ENCODE measurements at places on chromosomes 13 and 19. TPM values are rescaled to one million over a fixed set of nuclear protein-coding genes. Genes with fewer than 3 reads are reported as not detected.

- DNase-seq, result no peak
- H3K27ac ChIP-seq, result no peak overlapping the region
These were observed 4.9 kb upstream of the SLC25A15 start for GRCh38 chr13:40784540-40784939.

DNA sequence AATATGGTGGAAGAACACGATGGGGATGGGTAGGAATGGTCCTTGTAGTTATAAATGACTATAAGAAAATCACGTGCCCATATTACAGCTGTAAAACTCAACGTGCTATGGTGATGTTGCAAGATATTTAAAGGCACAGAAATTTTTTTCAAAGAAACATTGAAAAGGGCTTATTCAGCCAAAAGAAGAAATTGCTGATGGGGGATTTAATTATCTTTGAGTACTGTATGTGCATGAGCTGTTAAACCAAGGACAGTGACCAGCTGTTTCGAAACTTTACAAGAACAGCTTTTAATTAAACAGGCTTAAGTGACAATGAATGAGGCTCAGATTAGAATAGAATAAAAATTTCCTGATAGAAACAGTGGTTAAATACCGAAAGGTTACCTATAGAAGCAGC, 339.0 kb downstream of the HS6ST3 start:
- DNase-seq, result no peak
- no peak overlapping the region for H3K4me3 ChIP-seq
- no peak overlapping the region for H3K27ac ChIP-seq

DNA sequence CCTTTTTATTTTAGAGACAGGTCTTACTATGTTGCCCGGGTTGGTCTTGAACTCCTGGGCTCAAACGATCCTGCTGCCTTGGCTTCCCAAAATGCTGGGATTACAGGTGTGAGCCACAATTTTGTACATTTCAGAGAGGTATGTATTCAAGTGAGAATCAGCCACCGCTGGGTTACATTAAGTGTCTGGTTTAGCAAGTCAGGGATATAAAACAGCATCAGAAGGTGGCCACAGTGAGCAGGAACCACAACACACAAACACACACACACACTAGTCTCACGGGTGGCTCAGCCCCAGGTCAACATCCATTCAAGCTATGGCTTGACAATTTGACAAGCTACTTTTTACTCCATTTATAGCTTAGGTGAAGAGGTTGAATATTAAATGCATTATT, 20.2 kb downstream of the KLK5 start:
- H3K4me3 ChIP-seq, result no peak overlapping the region
- H3K36me3 ChIP-seq, result no peaks in the 10 kb centered on the region
- no peaks in the 10 kb centered on the region for H3K27me3 ChIP-seq

DNA sequence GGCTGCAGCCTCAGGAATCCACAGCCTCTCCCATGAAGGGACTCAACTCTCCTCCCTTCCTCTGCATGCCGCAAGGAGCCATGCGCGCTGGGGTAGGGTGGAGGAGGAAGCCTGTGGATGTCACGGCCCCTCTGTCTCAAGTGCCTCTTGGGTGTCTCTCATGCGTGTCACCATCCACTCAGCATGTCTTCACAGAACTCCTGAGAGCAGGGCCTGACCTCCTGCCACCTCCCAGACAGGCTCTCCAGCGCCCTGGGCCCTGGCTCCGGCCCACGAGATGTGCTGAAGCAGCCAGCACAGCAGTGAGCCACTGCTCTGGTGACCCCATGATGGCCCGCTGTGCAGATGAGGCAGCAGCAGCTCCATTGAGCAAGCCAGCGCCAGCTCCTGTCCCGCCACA, 25.9 kb upstream of the SPACA7 start:
- no peaks in the 10 kb centered on the region for H3K4me1 ChIP-seq
- H3K27me3 ChIP-seq, result no peaks in the 10 kb centered on the region
- DNase-seq, result no peak
- H3K36me3 ChIP-seq, result no peaks in the 10 kb centered on the region
- H3K27ac ChIP-seq, result no peak overlapping the region

- peak; percentile 39 for DNase-seq
- H3K4me3 ChIP-seq, result no peak overlapping the region
- peaks cover 12% of the 10 kb centered on the region for H3K4me1 ChIP-seq
- no peak overlapping the region for H3K27ac ChIP-seq
- H3K27me3 ChIP-seq, result no peaks in the 10 kb centered on the region
- no peaks in the 10 kb centered on the region for H3K36me3 ChIP-seq
These were observed 3.2 kb downstream of the MICOS13 start for GRCh38 chr19:5677136-5677535.

DNA sequence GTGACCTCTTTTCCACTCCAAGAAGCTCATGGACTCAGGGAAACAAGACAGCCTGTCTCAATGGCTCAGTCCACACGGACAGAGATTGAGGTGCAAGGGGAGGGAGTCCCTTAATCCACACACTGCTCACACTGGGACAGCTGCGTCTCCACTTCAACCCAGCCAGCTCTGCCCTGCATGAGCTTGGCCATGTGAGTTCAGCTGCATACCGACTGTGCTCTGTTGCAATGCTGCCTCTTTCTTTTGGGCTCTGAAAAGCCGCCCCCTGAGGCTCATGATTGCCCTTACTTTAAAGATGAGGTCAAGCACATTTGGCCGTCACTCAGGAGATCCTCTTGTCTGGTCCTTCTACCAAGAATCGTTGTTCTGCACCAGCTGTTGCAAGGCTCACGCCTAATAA, 64.8 kb upstream of the KCTD15 start:
- no peak overlapping the region for H3K4me3 ChIP-seq
- no peaks in the 10 kb centered on the region for H3K4me1 ChIP-seq
- peak; percentile 58 for DNase-seq
- no peak overlapping the region for H3K27ac ChIP-seq

GRCh38 chr19:54481326-54481930, 8.3 kb upstream of the CDC42EP5 start:
- H3K4me3 ChIP-seq, result no peak overlapping the region
- H3K27ac ChIP-seq, result no peak overlapping the region
- DNase-seq, result peak; percentile 74
- H3K36me3 ChIP-seq, result no peaks in the 10 kb centered on the region

- peak overlapping the region; percentile 38 for H3K27ac ChIP-seq
- H3K4me1 ChIP-seq, result peaks cover 7% of the 10 kb centered on the region
- no peaks in the 10 kb centered on the region for H3K27me3 ChIP-seq
These were observed 55.1 kb upstream of the C1QTNF9 start for GRCh38 chr13:24254146-24254841.

GRCh38 chr13:33910255-33910654, 92.3 kb downstream of the RFC3 start:
- peaks cover 4% of the 10 kb centered on the region for H3K4me1 ChIP-seq
- no peaks in the 10 kb centered on the region for H3K36me3 ChIP-seq
- H3K27me3 ChIP-seq, result no peaks in the 10 kb centered on the region
- DNase-seq, result no peak
- no peak overlapping the region for H3K4me3 ChIP-seq

GRCh38 chr13:19083340-19083739, 98.3 kb downstream of the TUBA3C start:
- DNase-seq, result no peak
- H3K27me3 ChIP-seq, result no peaks in the 10 kb centered on the region
- H3K4me3 ChIP-seq, result no peak overlapping the region
- no peaks in the 10 kb centered on the region for H3K4me1 ChIP-seq

- no peaks in the 10 kb centered on the region for H3K36me3 ChIP-seq
- H3K4me1 ChIP-seq, result peaks cover 6% of the 10 kb centered on the region
- DNase-seq, result no peak
These were observed 233.1 kb downstream of the LACC1 start for GRCh38 chr13:44112700-44113329.

GRCh38 chr19:10390652-10391286, 10.4 kb upstream of the TYK2 start:
- no peak overlapping the region for H3K27ac ChIP-seq
- peak; percentile 96 for DNase-seq
- peaks cover 40% of the 10 kb centered on the region for H3K36me3 ChIP-seq
- H3K4me1 ChIP-seq, result no peaks in the 10 kb centered on the region

GRCh38 chr13:113860051-113860664, 3.7 kb downstream of the GAS6 start:
- H3K27me3 ChIP-seq, result no peaks in the 10 kb centered on the region
- H3K27ac ChIP-seq, result no peak overlapping the region
- H3K4me1 ChIP-seq, result peaks cover 56% of the 10 kb centered on the region

DNA sequence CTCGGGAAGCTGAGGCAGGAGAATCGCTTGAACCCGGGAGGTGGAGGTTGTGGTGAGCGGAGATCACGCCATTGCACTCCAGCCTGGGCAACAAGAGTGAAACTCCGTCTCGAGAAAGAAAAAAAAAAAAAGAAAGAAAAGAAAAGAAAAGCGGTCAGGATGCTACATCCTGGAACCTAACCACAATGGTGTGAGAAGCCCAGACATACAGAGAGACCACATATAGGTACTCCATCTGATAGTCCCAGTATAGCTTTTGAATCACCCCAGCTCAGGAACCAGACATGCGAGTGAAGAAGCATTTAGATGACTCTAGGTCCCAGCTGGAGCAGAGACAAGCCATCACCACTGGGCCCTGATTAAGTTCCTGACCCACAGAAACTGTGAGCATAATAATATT, 3.2 kb downstream of the IFNL1 start:
- H3K36me3 ChIP-seq, result no peaks in the 10 kb centered on the region
- DNase-seq, result no peak
- H3K27ac ChIP-seq, result no peak overlapping the region
- no peaks in the 10 kb centered on the region for H3K4me1 ChIP-seq

DNA sequence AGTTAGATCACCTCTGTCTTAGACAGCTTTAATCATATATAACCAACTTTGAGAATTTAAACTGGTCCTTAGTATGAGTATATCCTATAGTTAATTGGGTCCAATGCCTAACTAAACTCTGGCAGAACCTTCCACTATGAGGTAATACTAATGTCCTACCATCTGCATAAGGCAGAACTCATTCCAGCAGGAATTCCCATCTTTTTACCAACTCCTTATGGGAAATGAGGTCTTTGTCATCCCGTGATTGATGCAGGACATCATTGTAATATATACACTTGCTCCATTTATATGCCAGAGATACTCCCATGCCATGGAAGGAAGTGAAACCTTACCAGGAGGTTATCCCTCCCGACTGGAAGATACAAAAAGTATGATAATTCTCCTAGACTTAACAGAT, 2.8 kb downstream of the KCTD4 start:
- no peak for DNase-seq
- H3K4me1 ChIP-seq, result peaks cover 29% of the 10 kb centered on the region
- no peaks in the 10 kb centered on the region for H3K27me3 ChIP-seq
- no peaks in the 10 kb centered on the region for H3K36me3 ChIP-seq
- H3K27ac ChIP-seq, result no peak overlapping the region
- H3K4me3 ChIP-seq, result no peak overlapping the region

- no peak overlapping the region for H3K4me3 ChIP-seq
- no peak for DNase-seq
- no peaks in the 10 kb centered on the region for H3K27me3 ChIP-seq
These were observed 47.3 kb downstream of the BRCA2 start for GRCh38 chr13:32362574-32362973.

- H3K36me3 ChIP-seq, result no peaks in the 10 kb centered on the region
- H3K4me3 ChIP-seq, result no peak overlapping the region
- H3K27me3 ChIP-seq, result no peaks in the 10 kb centered on the region
These were observed 1.3 kb downstream of the CYP4F3 start for GRCh38 chr19:15641901-15642491.

DNA sequence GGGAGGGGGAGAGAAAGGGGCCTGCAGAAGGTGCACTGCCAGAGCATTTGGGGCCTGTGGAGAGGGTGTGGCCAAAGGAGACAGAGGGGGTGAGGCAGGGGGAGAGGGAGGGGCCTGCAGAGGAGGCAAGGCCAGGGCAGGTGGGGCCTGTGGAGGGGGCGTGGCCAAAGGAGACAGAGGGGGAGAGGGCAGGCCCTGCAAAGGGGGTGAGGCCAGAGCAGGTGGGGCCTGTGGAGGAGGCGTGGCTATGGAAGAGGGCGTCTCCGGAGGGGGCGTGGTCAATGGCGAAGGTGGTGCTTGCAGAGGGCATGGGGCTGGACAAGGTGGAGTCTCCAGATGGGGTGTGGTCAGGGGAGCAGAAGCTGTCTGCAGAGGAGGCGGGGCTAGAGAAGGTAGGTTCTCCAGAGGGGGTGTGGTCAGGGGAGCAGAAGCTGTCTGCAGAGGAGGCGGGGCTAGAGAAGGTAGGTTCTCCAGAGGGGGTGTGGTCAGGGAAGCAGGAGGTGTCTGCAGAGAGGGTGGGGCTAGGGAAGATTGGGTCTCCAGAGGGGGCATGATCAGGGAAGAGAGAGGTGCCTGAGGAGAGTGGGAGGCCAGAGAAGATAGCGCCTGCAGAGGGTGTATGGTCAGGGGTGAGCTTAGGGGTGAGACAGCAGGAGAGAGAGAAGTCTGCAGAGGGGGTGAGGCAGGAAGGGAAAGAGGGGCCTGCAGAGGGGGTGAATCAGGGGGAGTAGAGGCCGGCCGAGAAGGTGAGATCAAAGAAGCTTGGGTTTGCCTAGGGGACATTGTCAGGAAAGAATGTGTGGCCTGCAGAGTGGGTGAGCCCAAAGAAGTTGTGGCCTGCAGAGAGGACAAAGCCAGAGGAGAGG, 3.4 kb downstream of the PRR36 start:
- H3K4me3 ChIP-seq, result no peak overlapping the region
- no peak overlapping the region for H3K27ac ChIP-seq
- peaks cover 12% of the 10 kb centered on the region for H3K4me1 ChIP-seq
- DNase-seq, result peak; percentile 83
- no peaks in the 10 kb centered on the region for H3K36me3 ChIP-seq
- peaks cover 25% of the 10 kb centered on the region for H3K27me3 ChIP-seq

GRCh38 chr13:43005460-43006236, 13.6 kb upstream of the EPSTI1 start:
- no peaks in the 10 kb centered on the region for H3K27me3 ChIP-seq
- DNase-seq, result peak; percentile 44
- H3K27ac ChIP-seq, result peak overlapping the region; percentile 42
- no peaks in the 10 kb centered on the region for H3K36me3 ChIP-seq
- no peak overlapping the region for H3K4me3 ChIP-seq

- H3K36me3 ChIP-seq, result no peaks in the 10 kb centered on the region
- peak overlapping the region; percentile 61 for H3K27ac ChIP-seq
- peak overlapping the region; percentile 60 for H3K4me3 ChIP-seq
- DNase-seq, result peak; percentile 97
These were observed 19.6 kb upstream of the NFIC start for GRCh38 chr19:3346677-3347353.

- H3K4me3 ChIP-seq, result no peak overlapping the region
- H3K27ac ChIP-seq, result no peak overlapping the region
- H3K4me1 ChIP-seq, result peaks cover 4% of the 10 kb centered on the region
- H3K27me3 ChIP-seq, result peaks cover 3% of the 10 kb centered on the region
- peak; percentile 41 for DNase-seq
These were observed 94.6 kb downstream of the CRYL1 start for GRCh38 chr13:20431080-20431479.

GRCh38 chr19:22545751-22546150, 88.4 kb upstream of the ZNF492 start:
- H3K27me3 ChIP-seq, result no peaks in the 10 kb centered on the region
- no peaks in the 10 kb centered on the region for H3K4me1 ChIP-seq
- no peak overlapping the region for H3K4me3 ChIP-seq
- no peak overlapping the region for H3K27ac ChIP-seq

SPRED3 gene
- 1.8 TPM for total RNA-seq

ZNF549 gene
- 5.8 TPM for total RNA-seq

ACER1 gene
- not detected for total RNA-seq

PDE4C gene
- not detected for total RNA-seq

FAM124A gene
- total RNA-seq, result 1.2 TPM

ZNF793 gene
- 1.8 TPM for total RNA-seq

BLVRB gene
- 75.7 TPM for total RNA-seq

ZNF524 gene
- 11.2 TPM for total RNA-seq

TMEM255B gene
- 2.9 TPM for total RNA-seq

GPR12 gene
- total RNA-seq, result not detected

Measured in osteoblast (primary cell).